HCT116 (cell line): ENCODE measurements at places on chromosomes 5 and 9.

DNA sequence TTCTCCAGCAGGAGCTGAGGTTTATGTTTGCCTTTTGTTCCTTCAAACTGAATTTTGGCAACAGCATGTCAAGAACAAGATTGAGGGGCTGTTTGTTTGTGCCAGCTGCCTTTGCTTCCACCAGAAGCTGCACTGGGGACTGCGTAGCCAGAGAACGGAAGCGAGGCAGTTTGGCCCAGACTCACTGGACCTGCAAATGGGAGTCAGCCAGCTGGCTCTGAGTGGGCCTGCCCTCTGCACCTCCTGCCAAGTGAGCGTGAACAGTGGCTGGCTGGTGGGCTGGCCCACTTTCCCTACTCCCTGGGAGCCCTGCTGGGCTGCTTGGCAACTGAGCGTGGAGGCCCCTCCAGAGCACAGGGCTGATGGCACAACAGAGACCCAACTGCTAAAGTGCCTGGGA is 111.6 kb downstream of the GALNT10 start:
- H3K4me1 ChIP-seq: no peaks in the 10 kb centered on the region
- no peak overlapping the region for H3K4me3 ChIP-seq
- DNase-seq: no peak
- H3K27me3 ChIP-seq: no peaks in the 10 kb centered on the region

DNA sequence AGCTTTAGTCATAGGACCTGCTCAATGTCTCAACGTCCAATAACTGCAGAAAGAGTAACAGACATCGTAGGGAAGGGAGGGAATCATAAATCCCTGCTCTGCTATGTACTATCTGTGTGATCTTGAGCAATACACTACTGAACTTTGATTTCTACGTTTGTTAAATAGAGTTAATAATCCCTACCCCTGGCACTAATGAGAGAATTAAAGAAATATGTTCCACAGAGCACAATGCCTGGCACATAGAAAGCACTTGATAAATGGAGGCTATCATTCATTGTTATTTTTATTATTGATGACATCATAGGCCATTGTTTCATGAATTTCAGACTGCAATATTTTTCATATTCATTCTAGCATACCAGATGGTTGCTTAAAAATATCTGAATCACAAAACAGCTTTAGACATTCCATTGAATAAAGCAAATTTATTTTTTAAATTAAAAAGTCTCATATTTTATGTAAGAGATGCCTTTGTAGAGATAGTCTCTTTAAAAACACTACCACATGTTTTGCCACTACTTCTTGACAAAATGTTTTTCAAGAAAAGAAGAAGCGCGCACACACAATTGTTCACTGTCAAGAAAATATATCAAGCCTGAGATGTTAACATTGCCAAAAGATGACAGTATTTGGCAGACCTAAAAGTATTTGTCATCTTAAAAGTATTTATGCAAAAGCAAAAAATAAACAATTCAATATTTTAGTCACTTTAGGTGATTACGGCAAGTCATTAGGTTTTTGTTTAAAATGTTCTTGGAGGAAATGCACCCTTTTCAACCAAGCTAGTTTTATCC is 108.5 kb downstream of the EBF1 start:
- peaks cover 67% of the 10 kb centered on the region for H3K27me3 ChIP-seq
- H3K36me3 ChIP-seq: no peaks in the 10 kb centered on the region
- H3K27ac ChIP-seq: no peak overlapping the region
- DNase-seq: no peak

DNA sequence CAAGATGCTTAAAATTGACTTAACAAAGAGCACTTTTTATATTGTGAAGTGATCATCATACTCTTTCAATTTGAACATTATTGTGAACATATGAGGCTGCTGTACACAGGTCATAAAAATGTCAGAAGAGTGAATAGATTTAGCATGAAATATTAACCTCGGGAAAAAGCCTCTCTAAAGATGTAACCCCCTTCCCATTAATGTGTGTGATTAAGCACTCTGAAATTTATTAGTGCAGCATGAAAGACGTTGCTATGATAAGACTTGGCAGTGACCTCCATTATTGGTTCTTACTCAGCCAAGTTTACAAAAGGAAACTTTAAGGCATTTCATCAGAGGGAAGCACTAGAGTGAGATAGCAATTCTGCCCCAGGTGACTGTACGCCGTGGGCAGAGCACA is 326.5 kb downstream of the NTRK2 start:
- no peaks in the 10 kb centered on the region for H3K36me3 ChIP-seq
- no peak overlapping the region for H3K27ac ChIP-seq
- no peak overlapping the region for H3K4me3 ChIP-seq
- no peaks in the 10 kb centered on the region for H3K4me1 ChIP-seq
- H3K27me3 ChIP-seq: peaks cover 26% of the 10 kb centered on the region

- no peak overlapping the region for H3K4me3 ChIP-seq
- H3K36me3 ChIP-seq: no peaks in the 10 kb centered on the region
- no peak for DNase-seq
- no peak overlapping the region for H3K27ac ChIP-seq
- H3K27me3 ChIP-seq: no peaks in the 10 kb centered on the region
These were observed 60.3 kb upstream of the PTGER4 start for GRCh38 chr5:40619421-40619820.

DNA sequence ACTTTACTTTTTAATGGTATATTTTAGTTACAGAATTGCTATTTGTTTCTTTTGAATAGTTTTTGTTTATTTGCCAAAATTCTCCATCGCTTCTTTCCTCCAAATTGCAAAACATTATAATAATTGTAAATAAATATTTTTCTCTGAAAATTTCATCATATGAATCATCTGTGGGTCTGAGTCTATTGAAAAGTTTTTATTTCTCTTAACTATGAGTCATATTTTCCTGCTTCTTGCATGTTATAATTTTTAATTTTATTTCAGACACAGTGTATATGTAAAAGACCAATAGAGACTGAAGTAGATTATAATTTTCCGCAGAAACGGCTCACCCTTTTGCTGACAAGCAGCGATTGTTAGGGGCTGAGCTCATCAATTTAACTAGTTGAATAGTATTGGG is 279.1 kb upstream of the IL12B start:
- no peak overlapping the region for H3K27ac ChIP-seq
- no peak overlapping the region for H3K4me3 ChIP-seq
- no peaks in the 10 kb centered on the region for H3K36me3 ChIP-seq
- H3K4me1 ChIP-seq: no peaks in the 10 kb centered on the region
- no peak for DNase-seq

DNA sequence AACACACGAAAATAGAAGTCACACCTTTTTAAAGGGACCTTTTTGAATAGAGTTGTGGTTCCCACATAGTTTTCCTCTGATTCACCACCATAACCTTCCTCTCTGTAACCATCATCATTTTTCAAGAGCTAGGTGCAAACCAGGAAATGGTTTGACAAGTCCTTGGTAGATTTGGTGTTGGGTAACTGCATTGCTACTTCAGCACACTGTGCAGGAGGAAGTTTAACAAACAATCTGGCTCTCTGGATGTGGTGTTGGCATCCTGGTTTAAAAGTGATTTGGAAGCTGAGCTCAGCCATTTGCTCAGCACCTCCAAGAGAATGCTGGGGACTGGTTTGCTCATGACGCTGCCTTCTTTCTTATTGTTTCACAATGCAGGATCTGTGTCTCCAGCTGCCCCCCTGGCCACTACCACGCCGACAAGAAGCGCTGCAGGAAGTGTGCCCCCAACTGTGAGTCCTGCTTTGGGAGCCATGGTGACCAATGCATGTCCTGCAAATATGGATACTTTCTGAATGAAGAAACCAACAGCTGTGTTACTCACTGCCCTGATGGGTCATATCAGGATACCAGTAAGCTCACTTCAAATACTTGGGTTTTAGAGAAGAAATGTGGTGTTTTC is 213.1 kb downstream of the RFK start:
- no peaks in the 10 kb centered on the region for H3K27me3 ChIP-seq
- DNase-seq: peak; percentile 26
- no peak overlapping the region for H3K4me3 ChIP-seq
- H3K36me3 ChIP-seq: no peaks in the 10 kb centered on the region
- H3K4me1 ChIP-seq: peaks cover 8% of the 10 kb centered on the region; the same call in 1 of the 2 replicates

DNA sequence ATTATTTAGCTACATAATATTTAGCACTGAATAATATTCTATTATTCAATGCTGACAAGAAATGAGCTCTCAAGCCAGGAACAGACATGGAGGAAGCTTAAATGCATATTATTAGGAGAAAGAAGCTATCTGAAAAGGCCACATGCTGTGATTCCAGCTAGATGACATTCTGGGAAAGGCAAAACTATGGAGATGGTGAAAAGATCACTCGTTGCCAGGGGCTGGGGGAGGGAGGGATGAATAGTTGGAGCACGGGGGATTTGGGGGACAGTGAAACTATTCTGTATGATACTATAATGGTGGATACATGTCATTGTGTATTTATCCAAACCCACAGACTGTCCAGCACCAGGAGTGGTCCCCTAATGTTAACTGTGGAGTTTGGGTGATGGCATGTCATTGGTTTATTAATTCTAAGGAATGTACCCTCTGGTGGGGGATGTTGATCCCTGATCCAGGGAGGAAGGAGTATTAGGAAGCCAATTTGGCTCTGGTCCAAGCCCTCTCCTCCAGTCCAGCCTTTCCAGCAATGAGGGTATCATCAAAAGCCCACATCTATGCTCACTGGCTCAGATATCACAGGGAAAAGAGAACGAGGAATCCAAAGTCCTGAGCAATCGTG is 162.5 kb downstream of the COL23A1 start:
- no peaks in the 10 kb centered on the region for H3K27me3 ChIP-seq
- H3K36me3 ChIP-seq: no peaks in the 10 kb centered on the region
- DNase-seq: no peak

DNA sequence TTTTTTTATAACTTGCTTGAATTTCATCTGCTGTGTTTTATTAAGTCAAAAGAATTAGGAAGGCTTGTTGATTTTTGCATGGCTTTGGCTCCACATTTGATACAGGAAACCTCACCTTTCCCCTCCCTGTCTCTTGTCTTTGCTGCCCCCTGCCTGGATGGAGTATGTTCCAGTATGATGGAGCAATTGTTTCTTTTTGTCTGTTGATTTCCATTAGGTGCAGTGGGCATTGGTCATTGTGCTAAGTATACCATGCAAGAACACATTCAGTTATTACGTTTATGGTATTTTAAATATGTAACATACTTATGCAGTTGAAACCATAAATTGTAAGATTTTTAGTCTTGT is 19.6 kb downstream of the TJP2 start:
- no peaks in the 10 kb centered on the region; the same call in 1 of the 2 replicates for H3K4me1 ChIP-seq
- no peak overlapping the region for H3K4me3 ChIP-seq
- DNase-seq: no peak
- no peaks in the 10 kb centered on the region for H3K36me3 ChIP-seq

DNA sequence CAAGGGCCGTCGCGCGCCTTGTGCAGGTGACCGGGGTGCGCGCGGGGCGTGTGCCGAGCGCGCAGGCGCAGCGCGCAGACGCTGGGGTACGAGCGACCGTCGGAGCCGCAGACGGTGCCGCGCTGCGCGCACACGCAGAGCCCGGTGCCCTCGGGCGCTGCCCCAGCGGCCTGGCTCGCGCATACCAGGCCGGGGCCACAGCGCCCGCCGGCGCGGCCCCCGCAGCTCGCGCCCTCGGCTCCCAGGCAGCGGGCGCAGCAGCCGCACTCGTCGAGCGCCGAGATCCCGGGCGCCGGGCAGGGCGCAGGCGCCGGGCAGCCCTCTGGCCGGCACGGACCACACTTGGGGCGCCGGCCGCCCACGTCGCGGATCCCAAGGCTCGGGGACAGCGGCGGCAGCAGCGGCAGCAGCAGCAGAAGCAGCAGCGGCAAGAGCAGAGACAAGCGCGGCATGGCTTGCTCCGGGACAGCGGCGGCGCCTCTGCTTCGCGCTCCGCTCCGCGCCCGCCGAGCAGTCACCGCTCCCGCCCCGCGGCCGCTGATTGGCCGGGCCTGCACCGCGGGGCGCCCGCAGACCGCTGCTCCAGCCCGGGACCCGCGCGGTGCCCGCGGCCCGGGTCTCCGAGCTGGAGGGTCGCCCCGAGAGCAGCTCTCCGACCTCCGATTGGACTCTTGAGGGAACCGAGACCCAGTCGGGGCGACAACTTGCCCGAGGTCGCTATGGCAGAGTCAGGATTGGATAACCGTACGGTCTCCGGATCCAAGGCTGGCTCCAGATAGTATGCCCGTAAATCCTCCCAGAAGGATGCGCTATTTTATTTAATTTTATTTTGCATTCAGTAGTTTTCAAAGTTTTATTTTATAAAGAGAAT is at the start of gene IGFBPL1:
Gene IGFBPL1, minus strand, starts transcription at position 482 of the 871 bp plus-strand sequence. Its CDS starts 30 bp downstream, at position 452.
- H3K4me1 ChIP-seq: no peaks in the 10 kb centered on the region
- H3K4me3 ChIP-seq: no peak within 1 kb of the TSS
- peaks cover 2% of the 10 kb centered on the region; the same call in 1 of the 2 replicates for H3K27me3 ChIP-seq
- H3K27ac ChIP-seq: no peak within 1 kb of the TSS
- DNase-seq: no peak

DNA sequence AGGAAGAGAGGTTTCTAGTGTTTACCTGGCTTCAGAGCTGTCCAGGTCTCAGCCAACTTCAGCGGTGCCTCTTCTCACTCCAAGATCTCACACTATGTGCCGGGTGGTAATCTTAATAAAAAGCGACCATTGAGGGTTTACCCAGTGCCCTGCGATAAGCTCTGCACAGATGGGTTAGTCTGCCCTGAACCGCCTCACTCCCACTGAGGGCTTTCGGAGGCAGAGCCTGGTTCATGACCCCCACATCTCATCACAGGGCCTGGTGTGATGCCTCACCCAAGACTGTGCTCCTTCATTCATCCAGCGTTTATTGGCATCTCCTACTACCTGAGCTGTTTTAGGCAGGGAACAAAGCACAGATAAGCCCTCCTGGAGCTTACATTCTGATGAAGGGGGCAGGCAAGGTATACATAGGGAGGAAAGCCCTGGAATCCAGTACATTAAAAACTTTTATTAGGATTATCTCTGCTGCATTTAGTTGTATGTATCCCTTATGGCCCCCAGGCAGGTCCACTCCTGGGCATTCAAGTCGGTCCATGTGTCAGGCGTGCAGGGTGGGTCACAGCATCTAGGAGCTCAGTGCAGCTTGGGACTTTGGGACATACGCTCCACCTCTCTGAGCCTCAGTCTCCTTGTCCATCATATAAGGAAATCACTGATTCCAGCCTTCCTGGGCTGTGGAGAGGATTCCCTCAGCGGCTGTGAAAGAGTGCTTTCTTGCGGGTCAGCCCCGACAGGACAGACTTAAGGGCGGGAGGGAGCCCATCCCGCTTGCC is 613 bp upstream of the COL15A1 start:
- H3K27ac ChIP-seq: no peak overlapping the region
- H3K36me3 ChIP-seq: no peaks in the 10 kb centered on the region
- no peaks in the 10 kb centered on the region for H3K4me1 ChIP-seq
- H3K27me3 ChIP-seq: peaks cover 11% of the 10 kb centered on the region; the same call in 1 of the 2 replicates

DNA sequence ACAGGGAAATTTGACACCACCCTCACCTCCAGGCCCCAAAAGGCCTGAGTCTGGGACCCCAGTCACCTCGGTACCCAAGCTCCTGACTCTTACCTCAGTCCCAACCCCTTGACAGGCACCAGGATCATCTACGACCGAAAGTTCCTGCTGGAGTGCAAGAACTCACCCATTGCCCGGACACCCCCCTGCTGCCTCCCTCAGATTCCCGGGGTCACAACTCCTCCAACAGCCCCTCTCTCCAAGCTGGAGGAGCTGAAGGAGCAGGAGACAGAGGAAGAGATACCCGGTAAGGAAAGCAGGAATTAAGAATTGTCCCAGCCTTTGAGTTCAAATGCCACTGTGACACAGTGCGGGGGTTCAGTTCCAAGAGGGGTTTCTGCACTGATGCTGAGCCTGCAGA is 1.3 kb downstream of the EIF4EBP3 start:
- peaks cover 28% of the 10 kb centered on the region for H3K4me1 ChIP-seq
- H3K27ac ChIP-seq: 0 out of 2 replicates have a peak overlapping the region, but pooled peaks have one; percentile 4
- DNase-seq: no peak
- H3K36me3 ChIP-seq: peaks cover 35% of the 10 kb centered on the region; the same call in 1 of the 2 replicates
- no peaks in the 10 kb centered on the region for H3K27me3 ChIP-seq
